ENCODE measurements at places on chromosomes 5 and 9.
A peak's percentile ranks its signal among the peaks of the same experiment; 100 is the strongest.

DNA sequence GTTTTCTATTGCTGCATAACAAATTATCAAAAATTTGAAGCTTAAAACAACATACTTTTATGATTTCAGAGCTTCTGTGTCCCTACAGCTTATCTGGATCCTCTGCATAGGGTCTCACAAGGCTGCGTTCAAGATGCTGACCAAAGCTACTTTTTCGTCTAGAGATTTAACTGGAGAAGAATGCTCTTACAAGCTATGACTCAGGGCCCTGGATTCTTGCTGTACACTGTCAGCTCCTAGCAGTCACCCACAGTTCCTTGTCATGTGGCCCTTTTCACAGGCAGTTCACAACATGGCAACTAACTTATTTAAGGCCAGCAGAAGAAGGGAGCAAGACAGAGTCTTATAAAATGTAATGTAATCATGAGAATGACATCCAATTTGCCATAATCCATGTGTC, 70.8 kb upstream of the FAM174A start:
- no peak for DNase-seq

DNA sequence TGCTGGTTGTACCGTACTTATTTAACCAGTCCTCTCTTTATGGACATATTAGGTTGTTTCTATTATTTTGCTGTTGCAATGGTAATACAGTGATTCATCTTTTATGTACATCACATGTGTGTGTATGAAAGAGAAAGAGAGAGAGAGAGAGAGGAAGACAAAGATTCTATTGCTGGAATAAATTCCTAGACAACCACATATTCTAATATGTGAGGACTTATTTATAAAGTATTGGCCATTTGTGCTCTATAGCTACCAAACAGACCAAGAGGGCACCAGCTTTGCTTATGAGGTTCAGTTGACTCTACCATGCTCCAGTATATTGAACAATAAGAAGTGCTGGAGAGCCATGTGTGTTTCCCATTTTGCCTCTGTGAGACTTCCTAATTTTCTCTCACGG, 513.5 kb downstream of the DMAC1 start:
- DNase-seq, result no peak

GRCh38 chr5:142977363-142978051, 207.3 kb downstream of the ARHGAP26 start:
- DNase-seq, result peak; percentile 20

DNA sequence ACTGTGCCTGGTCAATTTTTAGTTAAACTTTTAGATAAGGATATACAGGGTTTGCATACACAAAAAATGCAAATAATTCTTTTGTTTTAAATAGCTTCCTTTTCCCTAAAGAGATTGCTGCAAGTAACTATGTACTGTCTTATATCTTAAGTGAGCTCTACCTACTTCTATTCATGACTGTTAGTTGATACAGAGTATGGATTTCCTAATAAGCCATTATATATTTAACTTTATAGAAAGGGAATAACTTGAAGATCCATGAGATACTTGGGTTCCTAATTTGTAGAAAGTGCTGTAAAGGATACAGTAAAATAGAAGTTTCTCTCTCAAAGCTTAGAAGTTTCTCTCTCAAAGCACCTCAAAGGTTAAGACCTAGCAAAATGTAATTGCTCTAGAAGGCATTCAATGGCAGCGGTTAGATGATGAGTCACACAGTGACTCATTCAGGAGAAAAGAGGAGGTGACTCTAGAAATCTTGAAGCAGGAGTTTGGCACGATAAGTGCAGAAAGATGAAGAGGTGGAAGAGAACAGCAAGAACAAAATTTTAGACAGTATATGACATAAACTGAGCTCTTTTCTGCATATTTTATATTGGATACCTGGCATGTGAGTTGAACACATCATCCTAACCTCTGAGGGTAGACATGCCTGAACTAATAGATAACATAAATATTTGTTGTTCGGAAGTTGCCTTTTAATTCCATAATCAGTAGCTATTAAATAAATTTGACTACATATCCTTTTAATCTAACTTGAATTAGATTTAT, 5.5 kb upstream of the DNAJC21 start:
- DNase-seq, result peak; percentile 41

- no peak for DNase-seq
Measured at GRCh38 chr9:99126312-99126711, 21.4 kb downstream of the TGFBR1 start.
